Stimulated activated naive B cell treated with anti-CD40 and anti-IgM and Interleukin-4, amounts not matched to agents 10 μg/mL and 1 μg/mL and 100 μg/mL, for 72 hours (primary cell): ENCODE measurements at places on chromosomes 13 and 19.

- DNase-seq = no peak
- H3K4me1 ChIP-seq = peaks cover 1% of the 10 kb centered on the region
- H3K4me3 ChIP-seq = no peak overlapping the region
These were observed 416.3 kb downstream of the LIG4 start for GRCh38 chr13:107799001-107799400.

DNA sequence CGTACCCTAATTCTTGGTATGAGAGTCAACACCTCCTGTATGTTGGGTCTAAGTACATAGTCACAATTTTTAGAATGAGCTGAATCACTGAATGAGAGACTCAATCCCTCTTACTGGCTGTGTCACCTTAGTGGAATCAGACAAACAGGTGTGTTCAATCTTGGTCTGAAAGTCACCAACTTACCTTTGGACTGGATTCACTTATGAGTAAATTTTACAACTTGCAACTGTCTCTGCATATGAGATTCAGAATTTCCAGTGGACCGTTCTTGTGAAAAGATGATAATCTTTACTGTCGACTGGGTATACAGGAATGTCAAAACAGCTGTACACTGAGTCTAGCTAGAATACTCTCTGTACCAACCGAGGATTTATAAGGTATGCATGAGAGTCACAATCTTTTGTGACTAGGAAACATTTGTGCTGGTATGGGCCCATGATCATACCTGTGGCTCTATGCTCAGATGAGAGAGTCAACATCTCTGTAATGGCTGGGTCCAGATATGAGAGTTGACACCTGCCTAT lies 5.9 kb upstream of the ZNF91 start:
- no peak overlapping the region for H3K27ac ChIP-seq
- H3K36me3 ChIP-seq = no peaks in the 10 kb centered on the region
- H3K4me1 ChIP-seq = no peaks in the 10 kb centered on the region
- no peak for DNase-seq

DNA sequence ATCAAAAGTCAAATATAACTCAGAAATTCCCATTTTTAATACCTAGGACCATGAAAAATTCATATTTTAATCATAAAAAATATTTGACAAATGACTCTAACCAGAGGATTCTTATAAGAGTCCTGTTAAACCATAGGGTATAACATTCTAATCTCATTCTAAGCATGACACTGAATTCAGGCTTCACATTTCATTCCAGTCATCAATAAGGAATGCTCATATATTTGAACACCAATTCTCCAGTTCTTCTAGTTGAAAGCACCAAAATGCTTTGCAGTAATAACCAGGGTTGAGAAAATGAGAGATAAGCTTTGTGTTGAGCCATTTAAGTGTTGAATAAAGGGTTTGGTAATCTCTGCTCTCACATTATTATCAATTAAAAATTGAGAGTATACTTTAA lies 147.5 kb downstream of the VWA8 start:
- peaks cover 24% of the 10 kb centered on the region for H3K4me1 ChIP-seq
- DNase-seq = no peak
- no peak overlapping the region for H3K27ac ChIP-seq
- H3K36me3 ChIP-seq = peaks cover 40% of the 10 kb centered on the region
- H3K27me3 ChIP-seq = no peaks in the 10 kb centered on the region
- H3K4me3 ChIP-seq = no peak overlapping the region

DNA sequence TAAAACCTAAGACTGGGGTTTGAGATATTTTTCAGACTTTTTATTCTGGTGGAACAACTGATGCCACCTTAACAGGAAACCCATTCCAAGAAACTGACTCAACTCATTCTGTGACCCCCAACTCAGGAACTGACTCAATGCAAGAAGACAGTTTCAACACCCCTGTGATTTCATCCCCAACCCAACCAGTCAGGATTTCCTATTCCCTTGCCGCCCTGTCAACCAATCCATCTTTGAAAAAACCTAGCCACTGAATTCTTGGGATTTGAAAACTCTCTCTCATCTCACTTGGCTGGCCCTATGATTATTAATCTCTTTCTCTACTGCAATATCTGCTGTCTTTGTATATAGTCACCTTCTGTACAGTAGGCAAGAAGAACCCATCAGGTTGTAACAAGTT lies 1211.9 kb upstream of the ATXN8OS start:
- H3K36me3 ChIP-seq = no peaks in the 10 kb centered on the region
- no peak for DNase-seq
- H3K27ac ChIP-seq = no peak overlapping the region

DNA sequence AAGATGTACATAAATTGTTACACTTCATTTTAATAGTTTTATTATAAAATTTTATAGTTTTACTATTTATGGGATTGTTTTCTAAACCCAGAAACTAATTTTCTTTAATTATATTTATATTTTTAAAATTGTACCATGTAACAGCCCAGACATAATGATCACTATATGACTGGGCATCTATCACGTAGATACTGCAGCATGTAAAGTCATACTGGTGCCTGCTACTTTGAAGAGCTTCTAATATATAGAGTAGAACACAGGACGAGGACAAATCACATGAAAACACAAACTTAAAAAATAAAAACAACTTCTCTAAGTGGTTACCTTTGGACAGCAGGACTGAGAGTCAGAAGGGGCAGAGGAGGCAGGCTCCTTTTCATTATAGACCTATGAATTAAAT lies 5.3 kb downstream of the ELF1 start:
- DNase-seq = no peak
- peaks cover 36% of the 10 kb centered on the region for H3K36me3 ChIP-seq
- peaks cover 29% of the 10 kb centered on the region for H3K4me1 ChIP-seq
- H3K4me3 ChIP-seq = peak overlapping the region; percentile 53

- no peaks in the 10 kb centered on the region for H3K36me3 ChIP-seq
- peaks cover 8% of the 10 kb centered on the region for H3K4me1 ChIP-seq
- no peak overlapping the region for H3K4me3 ChIP-seq
- H3K27ac ChIP-seq = no peak overlapping the region
- DNase-seq = no peak
These were observed 2.8 kb upstream of the KCNN1 start for GRCh38 chr19:17963936-17964691.

DNA sequence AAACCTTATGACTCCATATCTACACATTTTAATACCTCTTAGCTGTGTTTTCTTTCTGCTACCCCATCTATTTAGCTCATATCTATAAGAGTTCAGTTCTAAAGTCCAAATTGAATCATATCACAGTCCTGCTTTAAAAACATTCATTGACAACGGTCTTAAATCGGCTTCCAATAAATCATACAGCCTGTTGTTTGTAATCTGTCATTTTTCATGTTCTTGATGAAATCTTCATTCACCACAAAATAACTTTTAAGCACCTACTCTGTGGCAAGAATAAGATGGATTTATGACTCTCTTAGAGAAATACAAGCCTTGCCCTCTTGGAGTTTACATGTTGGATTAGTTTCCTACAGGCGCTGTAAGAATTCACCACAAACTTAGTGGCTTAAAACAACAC lies 450.9 kb upstream of the GPC6 start:
- H3K4me3 ChIP-seq = no peak overlapping the region
- H3K4me1 ChIP-seq = no peaks in the 10 kb centered on the region
- H3K27me3 ChIP-seq = no peaks in the 10 kb centered on the region

- no peak overlapping the region for H3K27ac ChIP-seq
- DNase-seq = no peak
- H3K36me3 ChIP-seq = no peaks in the 10 kb centered on the region
- H3K27me3 ChIP-seq = no peaks in the 10 kb centered on the region
These were observed 445.4 kb downstream of the DCT start for GRCh38 chr13:94033830-94034642.

DNA sequence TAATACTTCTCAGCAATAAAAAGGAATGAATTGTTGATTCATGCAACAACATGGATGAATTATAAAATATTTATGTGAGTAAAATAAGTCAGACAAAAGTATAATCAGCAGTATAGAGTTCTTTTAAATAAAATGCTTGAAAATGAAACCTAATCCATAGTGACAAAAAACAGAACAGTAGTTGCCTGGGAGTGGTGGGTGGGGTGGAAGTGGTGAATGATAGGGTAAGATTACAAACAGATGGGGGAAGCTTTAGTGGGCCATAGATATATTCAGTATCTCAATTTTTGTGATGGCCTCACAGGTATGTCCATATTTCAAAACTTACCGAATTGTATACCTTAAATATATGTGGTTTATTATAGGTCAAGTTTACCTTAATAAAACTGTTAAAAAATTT lies 124.9 kb upstream of the UBL3 start:
- no peaks in the 10 kb centered on the region for H3K36me3 ChIP-seq
- H3K4me3 ChIP-seq = no peak overlapping the region
- H3K27me3 ChIP-seq = peaks cover 4% of the 10 kb centered on the region
- no peak overlapping the region for H3K27ac ChIP-seq
- H3K4me1 ChIP-seq = no peaks in the 10 kb centered on the region
